ENCODE measurements at places on chromosomes 11 and 22. TPM values are rescaled to one million over a fixed set of nuclear protein-coding genes. Genes with fewer than 3 reads are reported as not detected.

GRCh38 chr11:111173221-111173620, 72.3 kb upstream of the POU2AF2 start:
- no peak overlapping the region for H3K4me3 ChIP-seq
- H3K27me3 ChIP-seq = no peaks in the 10 kb centered on the region
- no peaks in the 10 kb centered on the region for H3K36me3 ChIP-seq

GRCh38 chr11:12841946-12842630, 167.0 kb upstream of the RASSF10 start:
- H3K4me1 ChIP-seq = peaks cover 59% of the 10 kb centered on the region
- no peak for DNase-seq
- H3K27ac ChIP-seq = no peak overlapping the region

DNA sequence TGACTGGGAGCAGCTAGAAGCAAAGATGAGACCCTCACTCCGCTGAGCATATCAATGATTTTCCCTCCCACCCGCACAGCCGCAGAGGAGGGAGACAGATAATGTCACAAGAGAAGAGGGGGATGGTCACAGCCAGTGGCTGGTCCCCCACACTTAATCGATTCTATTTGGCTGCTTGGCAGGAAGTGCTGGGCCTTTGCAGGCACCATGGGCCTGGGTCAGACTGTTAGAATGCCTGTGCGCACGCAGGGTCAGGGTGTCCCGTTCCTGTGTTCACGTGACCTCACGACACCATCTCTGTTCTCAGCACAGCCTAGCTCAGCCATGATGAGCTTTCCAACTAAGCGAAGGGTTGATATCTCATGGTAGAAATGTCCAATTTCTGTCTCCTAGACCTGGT, 107.0 kb downstream of the MYO18B start:
- H3K27ac ChIP-seq = no peak overlapping the region
- no peak for DNase-seq
- H3K36me3 ChIP-seq = no peaks in the 10 kb centered on the region

DNA sequence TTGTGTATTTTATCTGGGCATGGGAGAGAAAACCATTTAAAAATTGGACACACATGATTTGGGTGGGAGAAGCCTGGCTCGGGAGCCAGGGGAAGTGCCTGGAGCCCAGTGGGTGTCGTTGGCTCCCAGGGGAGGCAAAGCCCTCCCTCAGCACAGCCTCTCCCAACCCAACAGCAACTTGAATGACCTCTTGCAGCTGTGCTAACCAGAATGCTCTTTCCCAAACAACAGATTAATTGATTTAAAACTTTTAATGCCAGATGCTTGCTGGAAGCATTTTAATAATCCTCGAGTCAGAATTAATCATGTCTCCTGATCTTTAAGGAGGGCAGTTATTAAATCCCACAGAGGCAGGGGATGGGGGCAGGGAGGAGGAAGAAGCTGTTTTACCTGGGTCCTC, 401.6 kb downstream of the BUD13 start:
- no peaks in the 10 kb centered on the region for H3K27me3 ChIP-seq
- H3K36me3 ChIP-seq = no peaks in the 10 kb centered on the region
- no peak overlapping the region for H3K27ac ChIP-seq
- H3K4me3 ChIP-seq = no peak overlapping the region
- DNase-seq = no peak

GRCh38 chr11:69497221-69497787, 15.8 kb downstream of the LINC01488 start:
- H3K4me3 ChIP-seq = no peak overlapping the region
- peak; percentile 97 for DNase-seq
- 0 out of 3 replicates have a peak, but pooled peaks cover 4% of the 10 kb centered on the region for H3K27me3 ChIP-seq
- no peaks in the 10 kb centered on the region for H3K36me3 ChIP-seq
- H3K4me1 ChIP-seq = peaks cover 64% of the 10 kb centered on the region
- H3K27ac ChIP-seq = peak overlapping the region; percentile 14

DNA sequence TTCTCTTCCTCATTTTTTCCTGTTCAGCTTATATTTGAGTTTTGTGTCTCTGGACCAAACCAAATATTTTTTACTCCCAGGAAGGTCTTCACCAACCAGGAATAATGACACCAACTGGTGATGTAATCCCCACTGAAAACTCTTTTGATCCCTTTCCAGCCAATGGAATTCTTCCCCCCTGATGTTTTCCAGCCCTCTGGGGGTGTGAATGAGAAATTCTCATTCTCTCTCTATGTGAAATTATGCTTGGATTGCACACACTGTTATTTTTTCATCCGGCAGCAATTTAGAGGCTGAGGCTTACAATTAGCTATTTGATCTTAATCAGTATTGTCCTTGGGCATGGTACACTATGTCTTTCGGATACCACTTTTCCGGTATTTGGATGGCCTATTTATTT, 39.5 kb upstream of the SLC1A2 start:
- H3K27ac ChIP-seq = no peak overlapping the region
- H3K27me3 ChIP-seq = no peaks in the 10 kb centered on the region
- no peaks in the 10 kb centered on the region for H3K36me3 ChIP-seq
- no peak for DNase-seq
- no peaks in the 10 kb centered on the region for H3K4me1 ChIP-seq

- no peak overlapping the region for H3K4me3 ChIP-seq
- no peak overlapping the region for H3K27ac ChIP-seq
- no peaks in the 10 kb centered on the region for H3K4me1 ChIP-seq
- no peaks in the 10 kb centered on the region for H3K36me3 ChIP-seq
Measured at GRCh38 chr11:127474766-127475165, 474.2 kb upstream of the KIRREL3 start.

GRCh38 chr11:124463990-124464389, 18.5 kb upstream of the OR8B8 start:
- H3K4me1 ChIP-seq = no peaks in the 10 kb centered on the region
- DNase-seq = no peak
- H3K27ac ChIP-seq = no peak overlapping the region
- H3K27me3 ChIP-seq = no peaks in the 10 kb centered on the region
- H3K4me3 ChIP-seq = no peak overlapping the region

DNA sequence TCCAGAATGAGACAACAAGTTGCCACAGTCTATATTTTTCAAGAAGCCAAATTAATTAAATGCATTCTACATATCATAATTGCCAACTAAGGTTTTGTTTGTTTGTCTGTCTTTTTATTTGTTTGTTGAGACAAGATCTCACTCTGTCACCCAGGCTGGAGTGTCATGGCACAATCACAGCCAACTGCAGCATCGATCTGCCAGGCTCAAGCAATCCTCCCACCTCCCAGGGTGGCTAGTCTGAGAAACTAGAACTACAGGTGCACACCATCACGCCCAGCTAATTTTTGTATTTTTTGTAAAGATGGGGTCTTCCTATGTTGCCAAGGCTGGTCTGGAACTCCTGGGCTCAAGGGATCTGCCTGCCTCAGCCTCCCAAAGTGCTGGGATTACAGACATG, 140.0 kb downstream of the LRRC4C start:
- H3K27ac ChIP-seq = no peak overlapping the region
- H3K27me3 ChIP-seq = no peaks in the 10 kb centered on the region
- H3K4me1 ChIP-seq = no peaks in the 10 kb centered on the region
- H3K36me3 ChIP-seq = no peaks in the 10 kb centered on the region
- no peak for DNase-seq
- no peak overlapping the region for H3K4me3 ChIP-seq

GRCh38 chr11:76807206-76807875, 24.2 kb downstream of the TSKU start:
- no peak overlapping the region for H3K27ac ChIP-seq
- DNase-seq = peak; percentile 68
- H3K36me3 ChIP-seq = no peaks in the 10 kb centered on the region
- peaks cover 19% of the 10 kb centered on the region for H3K27me3 ChIP-seq
- H3K4me3 ChIP-seq = no peak overlapping the region

- no peak overlapping the region for H3K4me3 ChIP-seq
- DNase-seq = no peak
- no peaks in the 10 kb centered on the region for H3K36me3 ChIP-seq
- no peaks in the 10 kb centered on the region for H3K27me3 ChIP-seq
- H3K4me1 ChIP-seq = peaks cover 8% of the 10 kb centered on the region
- H3K27ac ChIP-seq = no peak overlapping the region
Measured at GRCh38 chr11:16912692-16913111, 101.5 kb downstream of the PLEKHA7 start.

DNA sequence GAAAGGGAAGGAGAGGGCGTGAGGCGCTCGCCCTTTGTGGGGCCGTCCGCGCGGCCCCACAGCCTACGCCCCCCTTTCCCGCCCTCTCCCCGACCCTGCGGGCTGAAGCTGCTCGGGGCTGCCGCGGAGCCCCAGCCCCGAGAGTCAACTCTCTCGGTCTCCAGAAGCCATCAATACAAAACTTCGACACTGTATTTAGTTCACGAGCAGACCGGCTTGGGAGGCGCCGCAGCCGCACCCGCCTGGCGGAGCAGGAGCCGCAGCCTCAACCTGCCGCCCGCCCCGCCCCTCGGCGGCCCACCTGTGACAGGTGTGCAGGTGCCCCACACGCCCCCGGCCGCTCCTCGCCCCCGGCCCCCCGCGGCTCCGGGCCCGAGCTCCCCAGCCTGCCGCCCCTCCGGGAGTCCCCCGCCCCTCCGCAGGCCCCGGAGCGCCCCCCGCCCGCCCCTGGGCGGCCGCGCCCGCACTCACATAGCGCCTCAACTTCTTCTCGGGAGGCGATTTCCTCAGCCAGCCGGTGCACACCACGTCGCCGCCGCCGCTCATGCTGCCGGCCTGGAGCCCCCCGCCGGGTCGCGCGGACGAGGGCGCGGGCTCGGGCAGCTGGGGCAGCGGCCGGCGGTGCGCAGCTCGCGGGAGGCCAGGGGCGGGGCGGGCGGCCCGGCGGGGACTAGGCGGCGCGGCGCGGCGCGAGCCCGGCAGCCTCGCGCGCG, at the start of gene GAB2:
GAB2 (minus strand) TSS at position 646 of the 713 bp plus-strand sequence; CDS start at position 546, 100 bp downstream.
- no peaks in the 10 kb centered on the region for H3K36me3 ChIP-seq
- peak within 1 kb of the TSS; percentile 84 for H3K27ac ChIP-seq
- peaks cover 41% of the 10 kb centered on the region for H3K4me1 ChIP-seq
- H3K4me3 ChIP-seq = peak within 1 kb of the TSS; percentile 78

- 0 out of 2 replicates have a peak, but pooled peaks cover 1% of the 10 kb centered on the region for H3K4me1 ChIP-seq
- peaks cover 18% of the 10 kb centered on the region for H3K27me3 ChIP-seq
- no peak for DNase-seq
- no peak overlapping the region for H3K4me3 ChIP-seq
- no peaks in the 10 kb centered on the region for H3K36me3 ChIP-seq
Measured at GRCh38 chr22:48639021-48639795, 1188.5 kb downstream of the BRD1 start.

GRCh38 chr11:27563201-27563600, 56.6 kb upstream of the LIN7C start:
- no peak overlapping the region for H3K27ac ChIP-seq
- H3K4me1 ChIP-seq = no peaks in the 10 kb centered on the region
- no peaks in the 10 kb centered on the region for H3K36me3 ChIP-seq
- no peaks in the 10 kb centered on the region for H3K27me3 ChIP-seq
- no peak overlapping the region for H3K4me3 ChIP-seq

GRCh38 chr22:46991666-46992065, 229.2 kb downstream of the TBC1D22A start:
- no peak overlapping the region for H3K27ac ChIP-seq
- no peaks in the 10 kb centered on the region for H3K4me1 ChIP-seq
- no peaks in the 10 kb centered on the region for H3K27me3 ChIP-seq
- H3K36me3 ChIP-seq = peaks cover 2% of the 10 kb centered on the region

DNA sequence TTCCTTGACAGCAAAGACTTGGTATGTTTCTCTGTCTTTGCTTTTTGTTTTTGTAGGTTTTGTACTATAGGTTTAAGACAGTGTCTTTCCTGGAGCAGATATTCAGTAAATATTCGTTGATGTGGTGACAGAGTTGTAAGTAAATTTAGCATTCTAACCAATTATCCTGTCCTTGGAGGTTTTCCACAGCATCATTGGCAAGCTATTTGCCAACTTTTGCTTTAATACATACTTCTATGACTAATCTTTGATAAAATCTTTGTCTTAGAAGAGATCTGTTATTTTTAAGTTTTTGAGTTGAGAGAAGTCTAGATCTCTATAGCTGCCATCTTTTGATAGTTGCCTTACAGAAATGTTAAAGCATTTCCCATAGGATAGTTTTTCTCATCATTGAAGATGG, 3.8 kb downstream of the USP47 start:
- H3K36me3 ChIP-seq = no peaks in the 10 kb centered on the region
- H3K27me3 ChIP-seq = no peaks in the 10 kb centered on the region
- no peak overlapping the region for H3K27ac ChIP-seq
- H3K4me3 ChIP-seq = no peak overlapping the region
- DNase-seq = no peak
- H3K4me1 ChIP-seq = peaks cover 59% of the 10 kb centered on the region

DNA sequence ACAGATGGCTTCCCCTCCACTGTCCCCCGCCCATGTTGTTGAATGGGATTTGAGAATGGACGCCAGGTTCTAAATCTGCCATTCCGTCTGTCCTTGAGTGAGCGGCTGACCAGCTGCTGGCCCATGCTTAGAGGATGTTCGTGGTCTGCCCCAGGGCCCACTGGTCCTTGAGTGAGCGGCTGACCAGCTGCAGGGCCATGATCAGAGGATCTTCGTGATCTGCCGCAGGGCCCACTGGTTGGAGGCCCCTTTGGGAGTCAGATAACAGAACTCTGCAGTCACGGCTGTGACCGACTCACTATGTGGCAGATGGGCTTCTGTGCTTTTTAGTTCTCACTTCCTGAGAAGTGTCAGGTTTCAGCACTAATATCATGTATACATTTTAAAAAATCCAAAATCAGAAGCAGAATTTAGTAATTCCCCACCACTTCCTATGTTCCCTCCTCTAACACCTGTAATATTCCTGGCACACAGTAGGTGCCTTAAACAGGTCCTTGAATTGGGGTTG, 54.1 kb downstream of the MICAL3 start:
- H3K36me3 ChIP-seq = no peaks in the 10 kb centered on the region
- H3K4me1 ChIP-seq = peaks cover 75% of the 10 kb centered on the region
- H3K27me3 ChIP-seq = no peaks in the 10 kb centered on the region
- no peak overlapping the region for H3K27ac ChIP-seq

DNA sequence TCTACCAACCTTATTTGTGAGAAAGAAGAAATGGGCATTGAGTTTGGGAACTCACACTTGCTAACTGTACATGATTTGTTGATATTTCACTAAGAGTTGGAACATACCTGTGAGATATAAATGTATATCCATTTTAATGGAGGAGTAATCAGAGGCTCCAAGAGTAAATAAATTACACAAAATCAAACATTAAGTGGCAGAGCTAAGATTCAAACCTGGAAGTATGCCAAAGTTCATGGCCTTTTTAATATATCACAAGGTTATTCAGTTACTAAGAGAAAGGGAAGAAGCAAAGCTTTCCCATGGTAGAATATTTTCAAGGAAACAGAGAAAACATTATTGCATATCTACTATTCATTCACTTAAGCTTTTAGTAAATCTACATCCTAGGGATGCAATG, 1641.1 kb downstream of the FAM181B start:
- H3K4me3 ChIP-seq = no peak overlapping the region
- H3K4me1 ChIP-seq = no peaks in the 10 kb centered on the region

- H3K36me3 ChIP-seq = peaks cover 60% of the 10 kb centered on the region
- no peak overlapping the region for H3K4me3 ChIP-seq
- H3K4me1 ChIP-seq = peaks cover 27% of the 10 kb centered on the region
Measured at GRCh38 chr11:46672381-46672839, 28.0 kb downstream of the ARHGAP1 start.

- peaks cover 42% of the 10 kb centered on the region for H3K4me1 ChIP-seq
- no peaks in the 10 kb centered on the region for H3K36me3 ChIP-seq
- no peak for DNase-seq
- no peak overlapping the region for H3K4me3 ChIP-seq
Measured at GRCh38 chr11:12854297-12854661, 154.8 kb upstream of the RASSF10 start.

APOL5 gene
- not detected for total RNA-seq

TENM4 gene
- not detected for total RNA-seq

DAGLA gene
- 3.9 TPM for total RNA-seq

TCN2 gene
- total RNA-seq = not detected

KCNQ1 gene
- 0.02 TPM for total RNA-seq

PHLDA2 gene
- 0.55 TPM for total RNA-seq

LRP4 gene
- total RNA-seq = 6.8 TPM

P2RY6 gene
- total RNA-seq = 0.29 TPM

CARNS1 gene
- total RNA-seq = not detected

ST14 gene
- 1.4 TPM for total RNA-seq

Measured in HepG2 (cell line).